Cerebellar cortex (tissue), 1 donor: ENCODE measurements at places on chromosomes 5 and 9.
A peak's percentile ranks its signal among the peaks of the same experiment; 100 is the strongest.

- no peak for DNase-seq
Observed at GRCh38 chr5:170337045-170337733, 39.6 kb upstream of the LCP2 start.

GRCh38 chr9:134591082-134591571 is 50.5 kb upstream of the COL5A1 start:
- DNase-seq: no peak

- no peak for DNase-seq
Observed at GRCh38 chr9:84754881-84755280, 85.4 kb downstream of the NTRK2 start.

GRCh38 chr9:71036501-71036900 is 84.9 kb downstream of the TRPM3 start:
- peak; percentile 67 for DNase-seq

DNA sequence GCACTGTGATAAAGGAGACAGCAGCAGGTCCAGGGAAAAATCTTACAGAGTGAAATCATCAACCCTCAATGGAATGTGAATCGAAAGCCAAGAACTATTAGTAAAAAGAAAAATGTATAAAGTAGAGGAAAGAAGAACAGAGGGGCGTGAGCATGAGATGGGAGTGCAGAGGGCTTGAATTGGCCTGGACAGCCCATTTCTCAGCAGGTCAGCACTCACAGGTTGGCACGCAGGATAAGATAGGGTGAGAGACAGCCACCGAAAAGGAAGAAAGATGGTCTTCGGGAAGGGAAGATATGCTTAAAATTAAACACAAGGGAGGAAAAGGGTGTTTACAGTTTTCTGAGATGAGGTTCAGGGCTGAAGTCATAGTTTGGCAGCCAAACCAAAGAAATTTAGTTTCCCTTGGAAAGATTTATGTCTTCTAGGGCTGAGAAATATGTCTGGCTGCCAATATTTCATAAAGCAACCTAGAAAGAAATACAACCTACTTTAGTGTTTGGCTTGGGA is 524.7 kb downstream of the SPATA31D1 start:
- no peak for DNase-seq

DNA sequence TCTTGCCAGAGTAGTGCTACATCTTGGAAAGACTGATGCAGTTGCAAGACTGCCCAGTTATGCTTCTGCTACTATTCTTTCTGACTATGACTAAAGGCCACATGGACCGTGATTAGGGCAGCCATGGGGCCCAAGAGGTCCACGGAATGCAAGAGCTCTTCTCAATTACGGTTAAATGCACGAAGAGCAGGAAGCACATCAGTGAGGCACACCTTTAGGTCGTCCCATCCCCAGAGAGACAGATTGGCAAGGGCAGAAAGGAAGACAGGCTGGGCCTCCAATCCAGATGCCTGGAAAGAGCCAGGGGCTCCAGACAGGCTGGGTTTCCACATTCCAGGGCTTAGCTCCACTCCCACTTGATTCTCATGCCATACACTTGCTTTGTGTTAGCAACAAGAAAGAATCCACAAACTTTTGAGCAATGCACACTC is 132.3 kb upstream of the SLIT3 start:
- no peak for DNase-seq

GRCh38 chr5:139382807-139383206 is 290 bp downstream of the SLC23A1 start:
- DNase-seq: no peak

DNA sequence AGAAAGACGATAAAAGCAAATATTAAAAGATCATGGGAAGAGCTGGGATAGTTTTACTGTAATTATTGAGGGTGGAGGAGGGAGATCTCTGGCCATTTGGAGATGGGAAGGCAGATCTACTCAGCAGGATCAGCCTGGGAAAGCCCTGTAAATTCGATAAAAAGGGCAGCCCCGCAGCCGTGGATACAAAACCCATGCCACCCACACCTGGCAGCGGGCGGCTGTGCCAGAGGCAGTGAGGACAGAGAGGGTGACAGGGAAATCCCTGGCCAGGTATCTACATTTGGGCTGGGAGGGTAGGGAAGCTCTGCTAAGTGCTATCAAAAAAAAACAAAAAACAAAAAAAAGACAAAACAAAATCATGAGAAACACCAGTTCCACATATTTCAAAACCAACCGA is 379.2 kb upstream of the IRX1 start:
- DNase-seq: no peak

DNA sequence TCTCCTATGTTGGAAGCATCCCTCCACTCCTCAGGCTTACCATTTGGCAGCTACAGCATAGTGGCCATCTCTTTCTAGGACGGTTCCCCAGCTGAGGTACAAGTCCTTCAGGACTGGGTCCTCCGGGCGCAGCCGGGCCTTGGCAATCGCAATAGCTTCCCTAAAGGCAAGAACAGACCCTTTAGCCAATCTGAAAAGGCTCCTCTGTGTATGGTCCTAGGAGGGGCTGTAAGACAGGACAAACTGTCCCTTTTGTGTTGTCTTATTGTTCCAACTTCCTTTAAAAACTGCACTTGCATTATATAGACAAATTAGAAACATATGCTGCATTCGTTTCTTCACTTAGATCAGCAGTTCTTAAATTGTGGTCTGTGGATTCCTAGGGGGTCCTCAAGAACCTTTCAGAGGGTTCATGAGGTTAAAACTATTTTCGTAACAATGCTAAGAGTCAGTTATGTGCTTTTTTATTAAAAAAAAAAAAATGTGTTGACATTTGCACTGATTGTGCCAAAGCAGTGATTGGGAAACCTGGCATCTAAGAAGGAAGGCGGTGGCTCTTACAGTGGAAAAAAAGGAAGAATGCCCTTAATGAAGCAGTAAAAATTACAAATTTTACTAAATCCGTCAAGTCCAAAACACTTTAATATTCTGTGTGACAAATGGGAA is 38.7 kb downstream of the GEMIN5 start:
- no peak for DNase-seq

DNA sequence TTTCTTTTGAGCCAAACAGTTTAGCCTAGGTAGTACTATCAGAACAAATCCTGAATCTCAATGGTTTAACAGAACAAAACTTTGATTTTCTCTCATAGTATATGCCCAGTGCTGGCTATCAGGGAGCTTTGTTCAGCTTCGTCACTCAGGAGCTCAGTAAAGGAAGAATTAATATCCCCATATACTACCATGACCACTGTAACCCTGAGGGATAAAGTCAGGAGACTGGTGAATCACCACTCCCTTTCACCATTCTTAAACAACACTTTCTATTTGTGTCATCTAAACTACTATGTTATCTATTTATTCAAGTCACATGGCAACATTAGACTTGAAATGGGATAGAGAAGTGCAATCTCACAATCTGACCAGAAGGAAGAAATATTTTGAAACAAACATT is 522.6 kb upstream of the COX7C start:
- DNase-seq: no peak

- DNase-seq: no peak
Observed at GRCh38 chr9:109599131-109599530, 101.0 kb upstream of the PTPN3 start.

- no peak for DNase-seq
Observed at GRCh38 chr5:83146441-83146840, 69.1 kb downstream of the XRCC4 start.

DNA sequence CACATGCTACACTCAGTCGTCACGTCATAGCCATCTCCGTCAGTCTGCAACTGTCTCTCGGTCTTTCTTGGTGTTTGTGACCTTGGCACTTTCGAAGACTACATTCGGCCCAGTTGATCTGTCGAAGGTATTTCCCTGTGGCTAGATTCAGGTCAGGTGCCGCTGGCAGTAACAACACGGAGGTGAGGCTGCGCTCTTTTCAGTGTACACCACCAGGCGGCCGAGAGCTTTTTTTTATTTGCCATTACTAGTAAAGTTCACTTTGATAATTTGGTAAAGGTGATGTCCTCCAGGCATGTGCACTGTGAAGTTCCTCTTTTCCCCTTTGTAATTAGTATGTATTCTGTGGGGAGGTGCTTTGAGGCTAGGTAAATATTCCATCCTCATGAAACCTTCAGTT is 49.7 kb downstream of the RNF130 start:
- no peak for DNase-seq

DNA sequence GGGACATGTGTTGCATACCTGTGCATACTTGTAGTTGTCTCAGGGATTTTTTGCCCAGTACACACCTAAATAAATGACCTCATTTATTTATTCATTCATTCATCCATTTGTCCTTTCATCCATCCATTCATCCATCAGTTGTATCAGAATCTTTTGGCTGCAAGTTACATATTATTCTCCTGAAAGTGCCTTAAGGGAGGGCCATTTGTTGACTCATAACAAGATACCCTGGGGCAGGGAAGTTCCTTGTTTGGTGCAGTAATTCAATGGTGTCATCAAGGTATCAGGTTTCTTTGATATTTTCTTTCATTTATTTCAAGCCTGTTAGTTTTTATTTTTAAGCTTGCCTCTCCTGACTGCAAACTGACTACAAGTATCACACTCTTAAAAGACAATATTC is 597.9 kb upstream of the TLE4 start:
- DNase-seq: no peak

GRCh38 chr5:42761791-42762190 is 5.2 kb downstream of the CCDC152 start:
- no peak for DNase-seq

DNA sequence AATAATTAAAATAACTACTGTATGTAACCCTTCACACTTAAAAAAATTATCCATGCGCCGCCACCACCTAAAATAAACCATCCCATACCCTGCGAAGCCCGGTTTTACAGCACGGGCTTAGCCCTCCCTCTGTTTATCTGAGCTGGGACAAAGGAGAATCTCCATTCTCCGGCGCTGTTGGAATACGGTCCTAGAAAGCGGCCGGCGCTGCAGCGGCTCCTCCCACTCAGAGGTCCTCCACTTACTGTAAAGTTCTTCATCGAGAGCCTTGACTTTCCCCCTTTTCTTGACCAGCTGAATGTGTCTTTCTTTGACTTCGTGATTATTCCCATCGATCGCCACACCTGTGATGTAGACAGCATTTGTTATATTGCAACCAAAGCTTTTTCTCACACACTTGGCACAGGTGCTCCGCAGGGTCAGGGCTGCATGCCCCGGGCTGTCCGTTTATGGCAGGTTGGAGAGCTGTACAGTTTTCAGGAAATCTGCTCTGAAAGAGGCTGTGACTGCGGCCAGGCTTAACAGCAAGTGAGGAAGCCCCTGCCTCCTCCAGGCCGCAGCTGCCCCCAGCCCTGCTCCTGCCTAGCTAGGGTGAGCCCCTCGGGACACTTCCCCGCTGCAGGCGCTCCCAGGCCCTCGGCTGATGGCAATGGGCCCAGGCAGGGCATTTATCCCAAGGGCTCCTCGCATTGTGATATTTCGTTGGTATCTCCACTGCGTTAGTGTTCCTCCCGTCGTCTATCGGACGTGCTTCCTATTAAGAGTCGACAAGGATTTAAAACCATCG is 16.7 kb downstream of the GFPT2 start:
- DNase-seq: no peak

- no peak for DNase-seq
Observed at GRCh38 chr5:145776886-145777285, 58.3 kb downstream of the PRELID2 start.

DNA sequence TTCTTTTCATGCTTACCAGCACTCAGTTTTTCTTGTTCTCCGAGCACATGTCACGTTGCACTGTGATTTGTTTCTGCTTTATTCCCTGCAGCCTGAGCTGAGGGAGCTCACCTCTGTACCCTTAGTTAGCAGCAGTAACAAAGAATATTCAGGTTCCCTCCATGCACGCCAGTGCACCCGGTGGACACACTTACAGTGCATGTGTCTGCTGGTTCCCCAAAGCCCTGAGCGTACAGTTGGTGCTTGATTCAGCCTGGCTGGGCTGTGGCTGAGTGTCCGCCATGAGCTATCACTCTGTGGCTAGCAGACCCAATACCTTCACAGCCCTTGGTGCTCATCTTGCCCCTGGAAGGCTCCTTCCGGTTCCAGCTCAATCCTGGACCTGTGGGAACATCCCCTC is 93.5 kb downstream of the MVB12B start:
- no peak for DNase-seq

GRCh38 chr9:13665418-13666066 is 386.1 kb upstream of the MPDZ start:
- no peak for DNase-seq

- DNase-seq: no peak
Observed at GRCh38 chr9:133864011-133864410, 125.9 kb upstream of the SARDH start.

DNA sequence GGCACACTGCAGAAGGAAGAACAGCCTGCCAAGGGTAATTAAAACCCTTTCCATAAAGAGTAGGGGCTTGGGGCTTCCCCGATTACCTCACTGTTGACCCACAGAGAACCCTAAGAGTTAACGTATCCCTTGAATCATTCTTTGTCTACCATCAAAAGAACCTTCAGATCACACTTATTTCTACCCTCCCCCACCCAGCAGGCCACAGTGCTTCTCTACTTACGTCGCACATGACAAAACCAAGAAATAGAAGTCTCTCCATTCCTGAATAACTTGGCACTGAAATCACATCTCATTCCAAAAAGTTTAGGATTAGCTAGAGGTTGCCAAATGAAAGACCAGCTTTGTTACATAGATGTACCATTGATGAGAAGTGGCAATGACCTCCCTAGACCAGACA is 268.7 kb upstream of the GAS1 start:
- no peak for DNase-seq

GRCh38 chr5:10932426-10932825 is 171.4 kb upstream of the DAP start:
- DNase-seq: no peak

- DNase-seq: no peak
Observed at GRCh38 chr5:150734579-150735384, 24.0 kb downstream of the DCTN4 start.

- no peak for DNase-seq
Observed at GRCh38 chr5:31736127-31736526, 97.2 kb downstream of the PDZD2 start.

- no peak for DNase-seq
Observed at GRCh38 chr5:116559239-116559638, 15.4 kb downstream of the SEMA6A start.

DNA sequence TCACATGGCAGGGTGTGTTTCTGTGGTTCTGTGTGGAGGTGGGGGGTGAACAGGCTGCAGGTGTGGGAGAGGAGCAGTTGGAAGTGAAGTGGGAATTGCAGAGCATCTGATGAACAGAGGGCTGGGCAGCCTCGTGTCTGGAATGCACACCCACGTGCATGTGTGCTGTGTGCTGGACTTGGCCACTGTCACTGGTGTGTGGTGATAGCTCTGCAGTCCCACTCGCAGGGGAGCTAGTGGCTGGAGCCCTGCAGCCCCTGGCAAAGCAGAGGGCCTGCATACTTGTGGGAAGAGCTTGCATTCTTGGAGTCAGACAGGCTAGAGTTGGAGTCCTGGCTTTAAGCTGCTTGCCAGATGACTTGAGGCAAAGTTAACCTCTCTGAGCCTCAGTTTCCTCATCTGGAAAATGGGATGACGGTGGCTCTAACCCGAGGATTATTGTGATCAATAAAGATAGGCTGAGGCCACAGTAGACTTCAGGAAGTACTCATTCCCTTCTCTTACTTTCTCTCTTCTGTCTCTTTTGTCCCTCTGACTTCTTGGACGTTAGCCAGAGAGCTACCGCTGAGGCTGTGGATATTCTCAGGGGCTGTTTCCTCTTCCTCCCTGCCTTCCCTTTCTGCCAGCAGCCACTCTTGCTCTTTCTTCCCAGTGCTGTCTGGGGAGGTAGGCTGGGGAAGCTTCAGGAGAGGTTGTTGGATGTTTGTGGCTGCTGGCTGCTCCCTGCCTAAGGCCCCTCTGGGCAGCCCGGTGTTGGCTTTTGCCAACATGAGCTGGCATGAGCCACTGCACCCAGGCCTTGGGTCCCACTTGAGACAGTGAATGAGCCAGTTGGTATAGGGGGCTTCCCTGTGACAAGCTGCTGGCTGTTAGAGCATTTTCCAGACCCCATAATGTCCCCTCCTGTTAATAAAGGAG is 18.3 kb downstream of the PSAT1 start:
- DNase-seq: no peak
